ENCODE measurements at places on chromosomes 4 and X.
A peak's percentile ranks its signal among the peaks of the same experiment; 100 is the strongest.

GRCh38 chrX:40987413-40987812, 97.8 kb upstream of the USP9X start:
- peaks cover 3% of the 10 kb centered on the region for H3K27me3 ChIP-seq
- no peaks in the 10 kb centered on the region for H3K4me1 ChIP-seq
- no peak for DNase-seq
- H3K4me3 ChIP-seq: no peak overlapping the region

GRCh38 chr4:47914926-47915237, 499 bp upstream of the NFXL1 start:
- H3K36me3 ChIP-seq: no peaks in the 10 kb centered on the region
- no peaks in the 10 kb centered on the region for H3K27me3 ChIP-seq
- DNase-seq: no peak
- H3K27ac ChIP-seq: no peak overlapping the region
- H3K4me3 ChIP-seq: peak overlapping the region; percentile 89
- peaks cover 4% of the 10 kb centered on the region for H3K4me1 ChIP-seq

GRCh38 chr4:170139764-170140163, 50.0 kb upstream of the AADAT start:
- no peak overlapping the region for H3K27ac ChIP-seq
- H3K4me1 ChIP-seq: no peaks in the 10 kb centered on the region
- H3K36me3 ChIP-seq: no peaks in the 10 kb centered on the region
- no peak for DNase-seq
- no peaks in the 10 kb centered on the region for H3K27me3 ChIP-seq
- no peak overlapping the region for H3K4me3 ChIP-seq

DNA sequence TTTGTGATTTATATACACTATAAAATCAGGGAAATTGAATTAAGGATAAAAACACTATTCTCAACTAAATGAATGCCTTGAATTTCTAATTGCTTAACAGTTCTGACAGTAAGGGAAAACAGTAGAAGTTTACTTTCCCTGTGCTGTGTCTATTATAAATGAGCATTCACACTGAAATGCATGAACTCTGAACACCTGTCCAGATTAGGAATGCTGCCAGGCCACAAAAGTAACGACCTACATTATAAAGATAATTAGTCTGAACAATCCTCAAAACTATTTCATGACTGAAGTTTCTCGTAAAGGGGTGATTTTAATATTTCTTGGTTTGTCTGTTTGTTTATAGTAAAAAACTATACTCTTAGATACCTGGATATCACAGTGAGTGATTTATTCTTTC, 2.0 kb downstream of the NDST3 start:
- H3K4me1 ChIP-seq: peaks cover 7% of the 10 kb centered on the region
- no peaks in the 10 kb centered on the region for H3K27me3 ChIP-seq
- DNase-seq: peak; percentile 20
- H3K27ac ChIP-seq: no peak overlapping the region
- no peak overlapping the region for H3K4me3 ChIP-seq

- H3K4me1 ChIP-seq: peaks cover 53% of the 10 kb centered on the region
- no peak overlapping the region for H3K4me3 ChIP-seq
- no peak for DNase-seq
- peaks cover 18% of the 10 kb centered on the region for H3K36me3 ChIP-seq
Observed at GRCh38 chrX:153875391-153876111, 10.4 kb downstream of the L1CAM start.

DNA sequence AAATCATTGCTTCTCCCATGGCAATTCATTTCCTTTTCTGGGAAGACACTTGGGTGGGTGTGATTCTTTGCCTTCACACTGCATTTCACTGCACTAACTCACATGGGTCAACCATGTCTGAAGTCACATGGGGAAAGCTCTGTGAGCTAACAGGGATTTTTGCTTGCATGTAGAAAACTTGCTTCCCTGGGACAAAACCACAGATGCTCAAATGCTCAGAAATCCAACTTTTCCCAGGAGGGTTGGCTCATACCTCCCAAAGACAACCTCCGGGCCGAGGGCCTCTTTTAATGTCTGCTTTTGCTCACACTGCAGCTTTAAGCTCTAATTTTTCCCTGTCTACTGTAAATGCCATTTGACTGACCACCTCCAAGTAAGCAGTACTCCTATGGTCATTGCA, 1695.2 kb downstream of the STIM2 start:
- no peak overlapping the region for H3K4me3 ChIP-seq
- no peaks in the 10 kb centered on the region for H3K4me1 ChIP-seq
- H3K27me3 ChIP-seq: no peaks in the 10 kb centered on the region
- H3K36me3 ChIP-seq: no peaks in the 10 kb centered on the region
- DNase-seq: no peak
- H3K27ac ChIP-seq: no peak overlapping the region

DNA sequence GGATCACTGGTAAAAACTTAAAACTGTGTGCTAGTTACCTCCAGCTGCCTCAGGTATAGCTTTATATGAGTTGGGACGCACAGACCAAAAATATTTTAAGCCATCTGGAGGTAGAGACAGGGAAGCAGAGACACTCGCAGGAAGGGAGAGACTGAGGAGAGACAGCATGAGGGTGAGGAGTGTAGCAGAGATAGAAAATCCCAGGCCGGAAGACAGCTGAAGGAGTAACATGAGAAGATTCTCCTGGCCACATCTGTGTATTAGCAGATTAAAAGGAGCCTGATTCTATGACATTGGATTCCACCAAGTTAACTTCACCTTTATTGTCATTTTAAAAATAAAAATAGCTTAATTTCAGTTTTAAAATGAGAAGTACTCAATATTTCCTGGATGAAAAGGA, 84.3 kb downstream of the PDLIM5 start:
- no peak overlapping the region for H3K27ac ChIP-seq
- H3K4me3 ChIP-seq: no peak overlapping the region
- no peaks in the 10 kb centered on the region for H3K36me3 ChIP-seq

DNA sequence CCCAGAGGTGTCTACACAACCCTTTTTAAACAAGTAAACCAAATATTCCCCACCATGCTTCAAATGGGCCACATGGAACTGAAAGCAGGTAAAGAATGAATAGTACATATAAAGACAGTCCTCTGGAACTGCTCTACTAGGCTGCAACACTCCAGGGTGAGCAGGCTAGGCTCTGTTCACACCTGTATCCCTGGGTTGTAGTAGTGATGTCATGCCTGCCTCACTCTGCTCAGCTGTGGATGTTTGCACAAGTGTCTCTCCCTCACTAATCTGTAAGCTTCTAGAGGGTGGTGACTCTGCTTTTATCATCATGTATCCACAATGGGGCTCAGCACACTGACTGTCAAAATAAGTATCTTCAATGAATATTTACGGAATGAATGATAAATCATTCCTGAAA, 20.4 kb downstream of the LEF1 start:
- no peak for DNase-seq
- H3K4me1 ChIP-seq: peaks cover 3% of the 10 kb centered on the region
- no peaks in the 10 kb centered on the region for H3K27me3 ChIP-seq
- no peak overlapping the region for H3K4me3 ChIP-seq
- H3K27ac ChIP-seq: no peak overlapping the region

DNA sequence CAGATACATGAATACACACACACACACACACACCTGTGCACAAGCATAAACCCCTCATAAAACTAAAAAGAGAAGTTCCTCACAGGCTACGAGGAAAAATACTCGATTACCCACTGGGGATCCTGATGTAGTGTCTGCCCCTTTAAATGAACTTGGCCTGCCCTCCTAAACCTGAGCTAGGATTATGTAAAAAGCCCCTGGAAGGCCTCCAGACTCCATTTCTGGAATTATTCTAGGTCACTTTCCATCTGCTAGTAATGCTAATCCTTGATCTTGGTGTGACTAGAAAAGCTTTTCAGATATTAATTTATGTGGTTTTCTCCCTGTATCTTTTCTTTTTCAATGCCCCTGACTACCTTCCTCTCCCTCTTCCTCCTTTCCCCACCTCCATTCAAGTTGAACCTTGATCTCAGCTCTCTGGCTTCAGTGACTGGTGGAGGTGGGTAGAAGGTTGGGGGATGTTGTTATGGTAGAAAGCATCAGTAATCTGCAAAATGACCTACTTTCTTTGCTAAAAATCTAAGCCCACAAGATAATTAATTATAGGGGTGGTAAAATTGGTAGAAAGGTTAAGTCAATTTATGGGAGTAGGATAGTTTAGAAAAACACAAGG, 25.5 kb upstream of the ZNF330 start:
- no peaks in the 10 kb centered on the region for H3K4me1 ChIP-seq
- H3K36me3 ChIP-seq: no peaks in the 10 kb centered on the region
- DNase-seq: no peak
- no peaks in the 10 kb centered on the region for H3K27me3 ChIP-seq
- H3K27ac ChIP-seq: no peak overlapping the region

GRCh38 chr4:20754036-20754435, 53.8 kb downstream of the PACRGL start:
- no peaks in the 10 kb centered on the region for H3K27me3 ChIP-seq
- no peaks in the 10 kb centered on the region for H3K36me3 ChIP-seq
- H3K4me1 ChIP-seq: no peaks in the 10 kb centered on the region
- DNase-seq: peak; percentile 36
- no peak overlapping the region for H3K4me3 ChIP-seq

- H3K36me3 ChIP-seq: peaks cover 3% of the 10 kb centered on the region
- H3K4me3 ChIP-seq: no peak overlapping the region
- no peak overlapping the region for H3K27ac ChIP-seq
- H3K4me1 ChIP-seq: no peaks in the 10 kb centered on the region
- no peak for DNase-seq
Observed at GRCh38 chr4:153585026-153585425, 99.1 kb upstream of the TLR2 start.

DNA sequence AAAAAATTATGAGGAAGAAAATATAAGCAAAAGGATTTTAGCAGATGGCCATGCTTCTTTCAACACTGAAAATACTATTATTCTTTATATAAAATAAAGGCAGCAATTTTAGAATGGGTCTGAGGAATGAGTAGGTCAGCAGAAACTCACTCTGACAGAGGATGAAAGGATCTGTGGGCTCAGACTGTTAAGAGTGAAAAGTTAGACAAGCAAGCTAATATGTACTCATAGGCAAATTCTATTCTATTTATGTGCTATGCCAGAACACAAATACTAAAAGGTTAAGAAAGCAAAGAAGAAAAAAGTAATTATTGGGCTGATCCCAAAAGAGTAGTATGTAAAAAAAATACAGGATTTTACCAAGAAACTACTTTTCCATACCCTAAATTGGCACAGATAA, 13.9 kb downstream of the LCORL start:
- H3K4me1 ChIP-seq: no peaks in the 10 kb centered on the region
- H3K27ac ChIP-seq: no peak overlapping the region
- no peak for DNase-seq
- no peaks in the 10 kb centered on the region for H3K36me3 ChIP-seq
- no peak overlapping the region for H3K4me3 ChIP-seq

DNA sequence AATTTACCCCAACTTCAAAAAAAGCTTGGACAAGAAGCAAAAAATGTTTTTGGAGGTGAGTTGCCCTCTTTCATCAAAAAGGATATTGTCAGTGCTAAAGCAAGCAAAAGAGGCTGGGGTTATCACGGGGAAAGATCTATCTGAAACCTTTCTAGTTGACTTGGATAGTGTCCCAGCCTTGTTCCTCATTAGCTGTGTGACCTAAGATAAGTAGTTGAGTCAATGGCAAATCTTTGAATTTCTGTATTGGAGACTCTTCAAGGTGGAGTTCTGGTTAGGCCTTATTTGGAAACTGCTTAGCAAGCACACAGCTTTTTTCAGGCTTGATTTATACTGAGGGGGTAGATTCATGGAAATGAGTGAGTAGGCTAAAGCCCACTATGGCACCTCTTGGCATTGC, 271.6 kb downstream of the GRIA3 start:
- no peaks in the 10 kb centered on the region for H3K4me1 ChIP-seq
- H3K4me3 ChIP-seq: no peak overlapping the region
- H3K36me3 ChIP-seq: no peaks in the 10 kb centered on the region
- no peak overlapping the region for H3K27ac ChIP-seq

DNA sequence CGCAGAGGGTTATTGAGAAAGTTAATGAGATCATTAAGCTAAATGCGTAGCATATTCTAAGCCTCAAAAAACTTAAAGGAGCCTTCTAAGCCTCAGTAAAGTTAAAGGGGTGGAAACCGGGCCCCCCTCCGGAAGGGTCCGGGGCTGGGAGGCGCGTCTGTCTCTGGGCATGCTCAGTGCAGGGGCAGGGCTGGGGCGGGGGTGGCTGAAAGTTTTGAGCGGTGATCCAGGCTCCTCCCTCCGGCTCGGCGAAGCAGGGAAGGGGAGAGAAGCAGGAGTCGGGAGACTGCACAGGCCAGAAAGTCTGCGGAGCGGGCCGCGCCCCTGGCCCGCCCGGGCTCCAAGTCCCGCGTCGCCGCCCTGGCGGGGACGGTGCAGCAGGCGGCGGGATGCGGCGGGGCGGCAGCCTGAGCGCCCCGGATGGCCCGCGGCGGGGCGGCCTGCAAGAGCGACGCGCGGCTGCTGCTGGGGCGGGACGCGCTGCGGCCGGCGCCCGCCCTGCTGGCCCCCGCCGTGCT, at the start of gene EVC:
EVC (plus strand) TSS at position 241 of the 518 bp plus-strand sequence; CDS start at position 421, 180 bp downstream.
- H3K36me3 ChIP-seq: no peaks in the 10 kb centered on the region
- peaks cover 27% of the 10 kb centered on the region for H3K27me3 ChIP-seq
- H3K4me1 ChIP-seq: peaks cover 37% of the 10 kb centered on the region
- H3K4me3 ChIP-seq: peak within 1 kb of the TSS; percentile 54
- H3K27ac ChIP-seq: peak within 1 kb of the TSS; percentile 35

- H3K27me3 ChIP-seq: peaks cover 20% of the 10 kb centered on the region
- H3K27ac ChIP-seq: no peak overlapping the region
- no peaks in the 10 kb centered on the region for H3K36me3 ChIP-seq
- H3K4me1 ChIP-seq: no peaks in the 10 kb centered on the region
Observed at GRCh38 chrX:115368876-115369275, 79.4 kb downstream of the LUZP4 start.

DNA sequence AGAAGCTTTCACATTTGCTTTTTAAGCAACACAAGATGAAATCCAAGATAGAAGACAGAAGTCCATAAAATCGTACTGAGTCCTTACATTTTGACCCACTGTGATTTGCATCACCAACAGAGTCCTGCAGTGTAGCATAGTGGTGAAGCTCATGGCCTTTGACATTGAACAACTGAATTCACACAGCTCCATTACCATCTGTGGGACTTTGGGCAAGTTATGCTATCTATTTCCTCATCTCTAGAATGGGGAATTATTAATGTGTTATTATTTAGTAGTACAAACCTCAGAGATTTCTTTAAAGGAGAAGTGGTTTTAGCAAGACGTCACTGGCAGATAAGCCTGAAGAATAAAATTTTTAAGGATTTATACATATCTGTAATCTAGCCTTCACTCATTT, 10.7 kb downstream of the GPRIN3 start:
- no peaks in the 10 kb centered on the region for H3K4me1 ChIP-seq
- H3K36me3 ChIP-seq: no peaks in the 10 kb centered on the region
- H3K4me3 ChIP-seq: no peak overlapping the region
- no peak for DNase-seq
- H3K27ac ChIP-seq: no peak overlapping the region

DNA sequence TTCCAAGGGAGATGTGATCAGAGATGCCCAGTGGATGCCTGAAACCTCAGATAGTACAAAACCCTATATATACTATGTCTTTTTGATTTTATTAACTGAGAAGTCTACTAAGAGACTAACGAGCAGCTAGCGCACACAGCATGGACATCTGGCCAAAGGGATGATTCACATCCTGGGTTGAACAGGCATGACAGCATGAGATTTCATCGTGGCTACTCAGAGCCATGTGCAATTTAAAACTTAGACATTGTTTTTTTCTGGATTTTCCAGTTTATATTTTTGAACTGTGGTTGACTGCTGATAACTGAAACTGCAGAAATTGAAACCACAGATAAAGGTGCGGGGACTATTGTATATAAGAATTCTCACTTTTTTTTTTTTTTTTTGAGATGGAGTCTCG, 2252.9 kb upstream of the AGA start:
- no peaks in the 10 kb centered on the region for H3K36me3 ChIP-seq
- no peak for DNase-seq
- no peak overlapping the region for H3K27ac ChIP-seq
- H3K4me1 ChIP-seq: no peaks in the 10 kb centered on the region
- H3K27me3 ChIP-seq: no peaks in the 10 kb centered on the region

All from spinal cord (tissue), 10 donors.